ENCODE measurements at places on chromosomes 11 and 22.
A peak's percentile ranks its signal among the peaks of the same experiment; 100 is the strongest.

GRCh38 chr22:47716890-47717615, 954.6 kb downstream of the TBC1D22A start:
- DNase-seq = no peak

GRCh38 chr11:13101644-13102512, 92.8 kb downstream of the RASSF10 start:
- no peak for DNase-seq

DNA sequence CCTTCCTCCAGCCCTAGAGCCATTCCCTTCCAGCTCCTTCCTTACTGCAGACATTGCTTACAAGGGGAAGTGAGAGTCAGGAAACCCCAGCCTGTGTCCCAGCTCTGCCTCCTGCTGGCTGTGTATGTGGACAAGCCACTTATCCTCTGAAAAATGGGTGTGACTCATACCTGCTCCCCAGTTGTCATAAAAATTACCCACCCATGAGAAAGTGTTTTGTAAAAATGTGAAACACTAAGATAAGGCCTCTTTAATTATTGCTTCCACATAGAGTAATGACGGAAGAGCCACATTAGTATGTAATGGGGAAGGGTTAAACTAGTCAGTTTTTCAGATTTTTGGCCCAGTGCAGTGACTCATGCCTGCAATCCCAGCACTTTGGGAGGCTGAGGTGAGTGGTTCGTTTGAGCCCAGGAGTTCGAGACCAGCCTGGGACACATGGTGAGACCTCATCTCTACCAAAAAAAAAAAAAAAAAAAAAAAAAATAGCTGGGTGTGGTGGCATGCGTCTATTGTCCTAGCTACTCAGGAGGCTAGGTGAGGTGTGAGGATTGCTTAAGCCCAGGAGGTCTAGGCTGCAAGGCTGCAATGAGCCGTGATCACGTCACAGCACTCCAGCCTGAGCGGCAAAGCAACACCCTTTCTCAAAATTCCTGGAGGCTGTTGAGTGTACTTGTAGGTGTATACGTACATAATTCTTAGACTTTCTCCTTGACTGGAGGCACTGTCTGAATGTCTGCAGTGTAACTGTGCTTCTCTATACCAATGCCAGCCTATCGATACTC, 84.9 kb downstream of the CTTN start:
- no peak for DNase-seq

GRCh38 chr11:70732881-70733196, 334.5 kb downstream of the CTTN start:
- DNase-seq = no peak

DNA sequence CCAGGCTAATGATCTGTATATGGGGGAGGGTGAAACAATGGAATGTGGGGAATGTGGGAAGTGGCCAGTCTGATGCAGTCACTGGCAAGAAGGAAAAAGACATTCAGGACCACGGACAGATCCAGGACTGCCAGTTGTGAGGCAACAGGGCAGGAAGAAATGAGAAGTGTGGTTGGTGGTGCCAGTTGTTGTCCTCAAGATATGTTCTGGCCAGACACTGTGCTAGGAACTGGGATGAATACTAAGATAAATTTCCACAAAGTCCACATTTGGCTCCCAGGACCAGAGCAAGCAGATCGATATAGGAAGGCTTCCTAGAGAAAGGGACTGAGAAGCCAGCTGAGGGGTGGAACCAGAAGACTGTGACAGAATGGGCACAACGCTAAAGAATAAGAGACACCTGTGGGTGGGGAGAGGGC, 6.8 kb upstream of the TPBGL start:
- no peak for DNase-seq

DNA sequence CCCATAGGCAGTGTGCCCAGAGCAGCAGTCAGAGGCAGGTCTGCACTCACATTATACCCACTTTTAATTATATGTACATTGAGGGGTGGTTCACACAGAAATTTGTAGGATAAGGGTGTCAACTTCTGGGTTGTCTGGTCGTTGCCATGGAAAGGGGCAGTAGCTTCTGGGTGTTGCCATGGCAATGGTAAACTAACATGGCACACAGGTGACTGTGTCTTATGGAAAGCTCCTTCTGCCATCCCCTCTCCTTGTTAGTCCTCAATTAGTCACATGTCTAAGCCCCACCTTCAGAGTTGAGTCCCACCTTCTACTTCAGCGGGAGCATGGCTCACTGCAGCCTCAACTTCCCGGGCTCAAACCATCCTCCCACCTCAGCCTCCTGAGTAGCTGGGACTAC, 56.3 kb upstream of the ATXN10 start:
- no peak for DNase-seq

GRCh38 chr22:29147331-29147899, 58.3 kb upstream of the EMID1 start:
- DNase-seq = no peak

DNA sequence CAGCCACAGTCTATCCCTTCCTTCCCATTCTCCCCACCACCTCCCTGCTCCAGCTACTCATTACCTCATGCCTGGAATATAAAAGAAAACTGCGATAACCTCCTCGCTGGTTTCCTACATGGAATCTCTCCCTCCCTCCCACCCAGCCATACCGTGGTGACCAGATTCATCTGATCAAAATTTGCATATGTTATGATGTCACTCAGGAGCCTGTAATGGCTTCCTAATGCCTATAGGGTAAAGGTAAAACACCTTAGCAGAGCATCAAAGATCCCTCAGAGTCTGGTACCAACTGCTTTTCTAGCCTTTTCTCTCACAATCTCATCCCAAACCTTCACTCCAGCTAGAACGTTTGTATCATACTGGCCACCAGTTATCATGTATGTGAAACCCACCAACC, 19.6 kb downstream of the RTN4RL2 start:
- no peak for DNase-seq

DNA sequence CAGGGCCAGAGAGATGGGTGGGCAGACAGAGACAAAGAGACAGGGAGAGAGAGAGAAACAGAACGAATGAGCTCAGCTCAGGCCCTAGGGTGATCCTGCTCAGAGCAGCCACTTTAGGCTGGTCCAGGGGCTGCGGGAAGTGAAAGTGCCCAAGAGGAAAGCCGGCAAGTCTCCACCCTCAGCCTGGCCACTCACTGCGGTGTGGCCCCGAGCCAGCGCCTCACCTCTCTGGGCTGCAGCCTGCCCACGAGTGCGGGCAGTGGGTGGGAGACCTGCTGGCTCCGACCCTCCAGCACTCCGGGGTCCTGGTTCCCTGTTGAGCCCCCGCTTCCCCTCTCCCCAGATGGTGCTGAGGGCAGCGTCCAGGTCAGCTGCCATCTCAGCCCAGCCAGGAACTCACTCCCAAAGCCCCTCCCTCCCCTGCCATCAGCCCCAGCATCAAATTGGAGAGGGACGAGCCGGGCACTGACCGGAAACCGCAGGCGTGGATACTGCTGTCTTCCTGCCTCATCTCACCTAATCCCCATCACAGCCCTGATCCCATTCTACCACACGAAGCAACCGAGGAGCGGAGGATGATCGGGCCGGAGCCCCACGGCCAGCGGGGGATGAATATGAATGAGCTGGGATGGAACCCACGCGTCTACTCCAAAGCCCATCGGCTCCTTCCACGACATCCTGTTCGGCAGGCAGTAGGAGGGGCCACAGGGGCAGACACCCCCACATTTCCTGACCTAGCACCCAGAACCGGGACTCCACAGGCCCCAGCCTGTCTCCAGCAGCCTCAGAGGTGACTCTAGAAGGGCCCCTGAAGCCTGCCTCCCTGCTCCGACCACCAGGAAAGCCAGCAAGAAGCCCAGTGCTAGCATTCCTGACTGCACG, 16.9 kb downstream of the ELFN2 start:
- DNase-seq = no peak

- no peak for DNase-seq
These were observed 46.4 kb downstream of the TPBGL start for GRCh38 chr11:75286826-75287465.

DNA sequence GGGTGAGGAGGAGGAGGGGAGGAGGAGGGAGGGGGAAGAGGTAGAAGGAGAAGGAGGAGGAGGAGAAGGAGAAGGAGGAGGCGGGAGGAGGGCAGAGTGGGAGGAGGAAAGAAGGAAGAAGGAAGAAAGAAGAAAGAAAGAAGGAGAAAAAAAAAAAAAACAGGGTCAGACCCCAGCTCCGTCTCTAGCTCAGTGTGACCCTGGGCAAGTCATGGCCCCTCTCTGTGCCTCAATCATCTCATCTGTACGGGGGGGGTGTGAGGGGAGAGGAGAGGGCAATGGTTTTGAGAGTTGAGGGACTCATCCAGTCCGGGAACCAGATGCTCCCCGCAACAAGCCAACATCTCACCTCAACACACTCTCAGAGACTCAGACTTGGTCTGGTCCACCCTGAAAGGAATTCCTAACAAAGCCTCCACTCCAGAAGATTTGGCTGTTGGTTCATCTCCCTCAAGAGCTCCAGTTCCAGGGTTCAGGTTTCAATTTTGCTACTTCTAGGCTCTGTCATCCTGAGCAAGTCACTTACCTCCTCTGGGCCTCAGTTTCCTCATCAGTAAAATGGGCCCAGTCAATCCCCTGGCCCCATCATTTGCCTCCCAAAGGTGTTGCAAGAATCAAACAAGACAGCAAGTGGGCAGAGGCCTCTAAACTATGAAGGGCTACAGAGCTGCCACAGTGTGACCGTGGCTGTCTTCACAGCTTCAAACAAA, 7.7 kb downstream of the CARD10 start:
- no peak for DNase-seq

DNA sequence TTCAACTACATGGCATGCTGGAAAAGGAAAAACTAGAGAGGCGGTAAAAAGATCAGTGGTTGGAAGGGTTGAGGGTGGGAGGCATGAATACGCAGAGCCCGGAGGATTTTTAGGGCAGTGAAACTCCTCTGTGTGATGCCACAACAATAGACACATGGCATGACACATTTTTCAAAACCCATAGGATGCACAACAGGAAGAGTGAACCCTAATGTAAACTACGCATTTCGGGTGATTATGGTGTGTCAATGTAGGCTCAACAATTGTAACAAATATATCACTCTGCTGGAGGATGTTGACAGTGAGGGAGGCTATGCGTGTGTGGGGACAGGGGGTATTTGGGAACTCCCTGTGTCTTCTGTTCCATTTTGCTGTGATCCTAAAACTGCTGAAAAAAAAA, 15.7 kb upstream of the FAM83F start:
- DNase-seq = no peak

- no peak for DNase-seq
These were observed 3.2 kb downstream of the ABCG4 start for GRCh38 chr11:119152043-119152442.

DNA sequence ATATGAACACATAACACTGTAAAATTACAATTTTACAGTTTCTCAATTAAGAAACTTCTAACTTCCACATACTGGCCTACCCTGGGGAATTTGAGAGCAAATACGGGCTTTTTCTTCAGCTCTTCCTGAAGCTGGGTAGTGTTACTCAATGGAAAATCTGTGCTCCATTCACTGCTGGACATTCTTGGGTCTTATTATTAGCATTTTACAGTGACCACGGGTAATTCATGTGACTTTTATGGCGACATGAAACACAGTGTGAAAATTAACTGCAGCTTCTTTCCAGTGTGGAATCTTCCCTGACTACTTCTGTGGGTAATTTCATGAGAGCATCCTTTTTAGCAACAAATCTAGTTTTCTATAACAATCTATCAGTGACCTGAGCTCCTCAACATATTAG, 423.7 kb upstream of the ANO5 start:
- no peak for DNase-seq

DNA sequence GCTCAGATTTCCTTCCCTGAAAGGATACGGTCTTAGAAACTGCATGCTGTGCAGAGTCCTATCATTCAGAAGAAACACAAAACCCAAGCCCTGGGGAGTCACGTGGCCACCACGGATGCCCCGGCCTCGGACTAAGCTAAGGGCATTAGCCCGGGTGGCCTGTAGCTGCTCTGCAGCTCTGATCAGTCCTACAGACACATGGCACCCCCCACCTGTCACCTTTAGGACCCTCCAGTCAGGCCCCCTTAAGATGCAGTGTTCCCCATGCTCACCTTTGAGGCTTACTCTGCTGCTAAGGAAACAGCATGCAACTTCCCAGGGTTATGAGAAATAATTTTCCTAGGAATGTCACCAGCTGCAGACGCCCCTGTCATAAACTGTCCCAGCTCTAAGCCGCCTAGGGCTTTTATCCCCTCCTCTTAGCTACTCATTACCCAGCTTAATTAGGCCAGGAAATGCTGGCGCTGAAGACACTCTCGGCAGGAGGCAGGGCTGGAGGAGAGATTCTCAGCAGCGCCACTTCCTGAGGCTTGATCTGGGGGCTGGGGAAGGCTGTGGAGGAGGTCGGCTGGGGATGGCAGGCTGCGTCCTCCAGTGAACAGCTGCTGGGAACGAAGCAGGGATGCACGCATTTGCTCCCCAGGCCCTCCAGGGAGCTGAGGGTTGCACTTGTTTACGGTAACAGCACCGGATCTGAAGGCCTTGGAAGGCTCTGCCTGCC, 47.2 kb upstream of the ADA2 start:
- DNase-seq = peak; percentile 55

GRCh38 chr11:64921384-64921783, 3.1 kb upstream of the PPP2R5B start:
- DNase-seq = no peak

GRCh38 chr11:1230121-1230455, 7.2 kb downstream of the MUC5B start:
- DNase-seq = no peak

- DNase-seq = no peak
These were observed 1518.5 kb downstream of the BRD1 start for GRCh38 chr22:48309115-48309705.

GRCh38 chr22:42938976-42939375, 76.0 kb downstream of the PACSIN2 start:
- no peak for DNase-seq

GRCh38 chr11:16180868-16181267, 175.5 kb downstream of the SOX6 start:
- no peak for DNase-seq

- DNase-seq = no peak
These were observed 585 bp downstream of the ARHGEF12 start for GRCh38 chr11:120336641-120337354.

DNA sequence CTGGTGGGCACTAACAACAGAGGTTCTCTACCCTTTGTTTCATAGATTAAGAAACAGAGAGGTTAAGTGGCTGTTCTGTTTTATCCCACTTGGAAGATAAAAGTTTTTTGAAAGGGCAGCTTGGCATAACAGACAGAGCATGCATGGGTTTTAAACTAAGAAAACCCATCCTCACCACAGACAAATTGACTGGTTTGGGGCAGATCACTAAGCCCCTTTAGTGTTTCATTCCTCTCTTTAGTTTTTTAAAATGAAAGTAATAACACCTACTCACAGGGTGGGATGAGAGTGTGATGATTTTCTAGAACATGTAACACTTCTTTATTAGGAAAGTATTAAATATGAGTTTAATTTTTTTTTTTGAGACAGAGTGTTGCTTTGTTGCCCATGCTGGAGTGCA, 12.3 kb upstream of the RRAS2 start:
- no peak for DNase-seq

DNA sequence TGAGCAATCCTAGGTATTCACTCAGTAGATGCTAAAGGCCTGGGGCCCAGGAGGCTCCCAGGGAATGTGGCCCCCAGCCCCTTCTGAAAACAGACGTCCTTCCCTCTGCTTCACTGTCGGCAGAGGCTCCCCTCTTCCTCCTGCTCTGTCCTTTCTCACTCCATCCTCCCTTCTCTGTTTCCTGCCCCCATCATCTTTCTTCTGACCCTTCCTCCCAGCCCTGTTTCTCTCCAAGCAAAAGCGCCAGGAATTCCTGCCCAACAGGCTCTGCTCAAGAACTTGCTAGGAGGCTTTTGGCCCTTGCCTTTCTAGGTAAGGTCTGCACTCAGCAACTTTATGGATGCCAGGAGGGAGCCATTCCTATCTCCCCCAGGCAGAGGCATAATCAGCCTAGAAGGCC, 300.5 kb downstream of the NTM start:
- DNase-seq = no peak

Measured in NCI-H187 (cell line).